Stimulated activated CD8-positive, alpha-beta memory T cell treated with anti-CD3 and anti-CD28 coated beads, Interleukin-4, amount 100 ng/mL, for 4 hours (primary cell): ENCODE measurements at places on chromosomes 12 and 14.

DNA sequence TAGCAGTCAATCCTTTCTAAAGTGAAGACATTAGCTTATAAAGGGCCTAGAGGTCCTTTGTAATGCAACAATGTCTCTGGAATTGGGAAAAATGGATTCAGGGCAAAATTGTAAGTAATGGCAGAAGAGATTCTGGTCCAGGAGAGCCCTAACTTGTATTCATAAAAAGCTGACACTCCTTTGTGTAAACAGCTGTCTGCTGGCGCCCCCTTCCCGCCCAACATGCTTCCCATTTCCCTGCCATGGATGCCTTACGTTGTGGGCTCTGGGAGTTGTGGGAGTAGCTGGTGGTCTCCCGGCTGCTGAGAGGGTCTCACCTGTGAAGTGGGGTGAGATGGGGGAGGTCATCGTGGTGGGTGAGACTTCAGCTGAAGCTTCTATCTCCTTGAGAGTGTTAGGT lies 2.3 kb downstream of the ACRBP start:
- DNase-seq, result no peak

- no peak for DNase-seq
Observed at GRCh38 chr14:53581504-53581903, 375.1 kb downstream of the BMP4 start.

GRCh38 chr12:103924761-103925641 lies 5.2 kb upstream of the HSP90B1 start:
- no peak for DNase-seq

GRCh38 chr14:75224561-75224960 lies 48.1 kb upstream of the TMED10 start:
- DNase-seq, result no peak

GRCh38 chr14:37061697-37062096 lies 110.7 kb downstream of the SLC25A21 start:
- no peak for DNase-seq

DNA sequence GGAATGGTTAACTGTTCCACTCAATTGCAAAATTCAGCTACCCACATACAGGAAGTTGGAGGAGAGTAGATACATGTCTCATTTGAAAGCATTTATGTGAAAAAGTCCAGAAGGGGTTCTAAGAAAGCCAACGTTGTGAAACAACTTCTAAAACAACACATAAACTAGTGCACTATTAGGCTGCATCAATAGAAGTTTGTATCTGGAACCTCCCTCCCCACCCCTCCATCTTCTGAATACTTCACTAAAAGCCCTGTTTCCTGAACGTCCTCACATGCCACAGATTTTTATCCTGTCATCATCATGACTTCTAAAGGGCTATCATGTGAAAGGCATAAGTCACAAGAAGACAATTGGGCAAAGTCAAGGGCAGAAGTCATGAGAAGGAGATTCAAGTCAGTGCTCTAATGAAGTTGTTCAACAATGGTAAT lies 5.5 kb downstream of the KRT79 start:
- no peak for DNase-seq

GRCh38 chr12:95548056-95548538 lies 3.2 kb downstream of the USP44 start:
- DNase-seq, result no peak

DNA sequence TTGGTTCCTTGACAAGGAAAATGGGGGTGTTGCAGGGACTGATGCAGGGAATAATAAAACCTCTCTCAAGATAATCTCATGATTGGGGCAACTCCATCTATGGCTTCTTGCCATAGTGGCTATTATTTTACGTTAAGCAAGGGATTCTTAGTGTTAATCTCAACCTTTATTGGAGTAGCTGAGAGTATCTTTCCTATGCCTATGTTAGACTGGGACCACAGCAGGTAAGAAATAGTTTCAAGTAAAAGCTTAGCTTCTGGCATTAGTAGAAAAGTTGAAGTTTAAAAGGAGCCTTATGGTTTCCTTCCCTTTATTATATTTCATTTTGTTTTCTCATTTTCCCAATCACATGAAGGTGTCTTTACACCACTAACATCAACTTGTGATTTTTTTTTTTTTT lies 16.7 kb downstream of the SINHCAF start:
- no peak for DNase-seq

DNA sequence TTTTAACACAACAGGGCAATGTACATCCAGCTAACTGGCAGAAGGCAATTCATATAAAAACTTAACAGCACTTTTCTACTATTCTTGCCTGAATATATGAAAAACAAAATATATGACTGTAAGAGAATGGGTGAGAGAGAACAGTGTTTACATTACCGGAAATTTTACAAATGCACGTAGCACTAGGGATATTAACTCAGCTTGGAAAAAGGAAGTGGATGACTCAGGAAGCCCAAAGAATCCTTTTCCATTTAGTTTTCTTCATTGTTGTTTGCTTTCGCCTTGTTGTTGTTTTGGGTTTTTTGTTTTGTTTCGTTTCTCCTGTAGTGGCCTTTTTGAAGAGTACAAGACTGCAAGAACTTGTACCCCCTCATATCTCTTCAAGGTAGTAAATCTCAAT lies 295.5 kb downstream of the EGLN3 start:
- DNase-seq, result no peak

GRCh38 chr12:3928538-3929184 lies 55.5 kb upstream of the PARP11 start:
- no peak for DNase-seq

DNA sequence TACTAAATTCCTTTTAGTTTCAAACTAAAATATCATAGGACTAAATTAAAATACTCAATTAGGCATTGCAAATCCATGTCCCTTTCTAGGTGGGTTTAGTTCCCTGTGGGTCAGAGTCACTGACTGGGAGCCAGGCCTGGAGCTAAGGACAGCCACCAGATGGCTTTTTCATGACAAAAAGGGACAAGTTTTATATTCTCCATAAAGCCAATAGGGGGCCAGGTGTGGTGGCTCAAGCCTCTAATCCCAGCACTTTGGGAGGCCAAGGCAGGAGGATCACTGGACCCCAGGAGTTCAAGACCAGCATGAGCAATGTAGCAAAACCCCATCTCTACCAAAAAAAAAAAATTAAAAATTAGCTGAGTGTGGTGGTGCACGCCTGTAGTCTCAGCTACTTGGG lies 35.4 kb upstream of the EIF5 start:
- DNase-seq, result no peak

- no peak for DNase-seq
Observed at GRCh38 chr12:65121049-65121955, at the start of gene WIF1. TSS of gene WIF1 (minus strand) at chr12:65121305. CDS start at chr12:65121191, 114 bp downstream.

- DNase-seq, result no peak
Observed at GRCh38 chr12:20494851-20495250, 126.5 kb downstream of the PDE3A start.
